IMR-90 (cell line): ENCODE measurements at places on chromosomes 2 and 18.
A peak's percentile ranks its signal among the peaks of the same experiment; 100 is the strongest.

DNA sequence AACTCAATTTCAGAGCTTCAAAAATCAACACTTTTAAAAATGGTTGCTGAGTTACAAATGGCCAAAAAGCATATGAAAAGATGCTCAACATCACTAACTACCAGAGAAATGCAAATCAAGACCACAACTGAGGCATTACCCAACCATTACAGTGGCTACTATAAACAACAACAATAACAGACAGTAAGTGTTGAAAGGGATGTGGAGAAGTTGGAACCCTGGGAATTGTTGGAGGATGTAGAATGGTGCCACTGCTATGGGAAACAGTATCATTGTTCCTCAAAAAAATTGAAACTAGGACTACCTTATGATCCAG is 173.3 kb upstream of the SPRED2 start:
- no peak for DNase-seq

- DNase-seq, result no peak
These were observed 363.8 kb downstream of the NCKAP5 start for GRCh38 chr2:133204421-133204820.

DNA sequence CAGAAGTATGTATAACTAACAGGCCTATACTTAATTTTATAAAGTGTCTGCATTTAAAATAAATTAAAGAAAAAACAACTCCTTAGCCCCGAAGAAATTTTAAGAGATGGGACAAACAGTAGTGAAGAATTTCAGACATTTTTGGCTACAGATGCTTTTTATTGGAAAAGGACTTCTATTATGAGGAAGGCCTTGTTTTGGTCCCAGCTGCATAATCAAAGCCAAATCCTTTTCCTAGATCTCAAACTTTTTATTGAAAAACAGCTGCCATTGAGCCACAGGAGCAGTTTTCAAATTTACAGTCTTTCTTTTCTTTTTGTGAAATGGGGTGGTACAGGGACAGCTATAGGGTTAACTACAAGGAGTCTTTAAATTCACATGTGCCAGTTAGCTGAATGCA is 51.3 kb upstream of the SETBP1 start:
- DNase-seq, result no peak

DNA sequence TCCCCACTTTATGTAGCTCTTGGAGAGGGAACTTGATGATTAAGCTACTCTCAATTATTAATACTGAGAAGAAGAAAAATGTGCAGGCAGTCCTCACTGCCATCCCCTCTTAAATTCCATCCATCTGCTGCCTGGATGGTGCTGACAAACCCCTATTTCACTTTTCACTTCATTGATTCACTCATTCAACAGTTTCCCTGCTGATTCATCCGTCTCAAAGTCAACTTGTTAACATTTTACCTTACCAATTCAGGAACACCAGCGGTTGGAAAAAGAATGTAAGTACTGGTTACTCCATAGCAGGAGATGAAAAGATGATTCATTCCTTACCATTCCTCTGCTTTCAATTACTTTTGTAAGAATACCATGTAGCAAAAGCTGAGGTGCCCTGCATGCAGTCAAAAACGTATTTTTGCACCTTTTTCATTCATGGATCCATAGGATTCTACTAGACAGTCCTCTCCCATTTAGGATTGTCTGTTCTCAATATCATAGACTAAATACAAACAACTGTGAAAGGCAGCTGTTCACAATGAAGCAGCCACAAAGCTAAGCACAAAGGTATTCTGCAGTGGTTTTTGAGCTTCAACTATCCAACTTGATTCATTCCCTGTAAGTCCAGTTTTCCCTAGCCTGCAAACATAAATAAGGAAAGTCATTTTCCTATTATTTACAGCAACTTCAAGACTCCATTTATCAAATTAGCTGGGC is 262.0 kb downstream of the MREG start:
- DNase-seq, result peak; percentile 93

GRCh38 chr18:49364821-49365220 is 95.6 kb downstream of the DYM start:
- no peak for DNase-seq

- no peak for DNase-seq
These were observed 310.5 kb downstream of the PTPRM start for GRCh38 chr18:7877609-7878008.

DNA sequence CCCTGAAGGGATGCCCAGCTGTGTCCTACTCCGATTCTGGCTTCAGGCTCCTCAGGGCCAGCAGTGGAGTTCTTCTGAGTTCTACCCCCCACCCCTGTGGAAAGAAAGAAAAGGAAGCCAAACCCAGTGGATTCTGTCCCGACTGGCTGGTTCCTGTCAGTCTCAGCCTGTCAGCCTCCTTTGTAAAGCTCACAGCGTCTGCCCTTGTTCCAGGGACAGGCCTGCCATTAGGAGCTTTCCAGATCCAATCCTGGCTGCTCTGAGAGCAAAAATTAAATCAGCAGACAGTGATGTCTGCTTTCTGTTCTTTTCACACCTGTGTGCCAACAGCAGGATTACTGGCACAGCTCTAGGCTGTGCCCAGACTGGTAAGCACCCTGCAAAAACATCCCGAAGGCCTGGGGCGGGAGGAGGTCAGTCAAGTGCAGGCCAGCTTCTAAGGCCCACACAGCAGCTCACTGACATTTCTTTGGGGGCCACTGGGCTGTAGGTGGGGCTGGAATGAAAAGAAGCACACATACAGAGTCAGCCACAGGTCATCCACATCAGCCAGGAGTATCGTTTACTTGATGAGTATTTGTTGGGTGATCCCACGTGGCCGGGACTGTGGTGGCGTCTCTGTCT is 69.1 kb downstream of the EHD3 start:
- no peak for DNase-seq

DNA sequence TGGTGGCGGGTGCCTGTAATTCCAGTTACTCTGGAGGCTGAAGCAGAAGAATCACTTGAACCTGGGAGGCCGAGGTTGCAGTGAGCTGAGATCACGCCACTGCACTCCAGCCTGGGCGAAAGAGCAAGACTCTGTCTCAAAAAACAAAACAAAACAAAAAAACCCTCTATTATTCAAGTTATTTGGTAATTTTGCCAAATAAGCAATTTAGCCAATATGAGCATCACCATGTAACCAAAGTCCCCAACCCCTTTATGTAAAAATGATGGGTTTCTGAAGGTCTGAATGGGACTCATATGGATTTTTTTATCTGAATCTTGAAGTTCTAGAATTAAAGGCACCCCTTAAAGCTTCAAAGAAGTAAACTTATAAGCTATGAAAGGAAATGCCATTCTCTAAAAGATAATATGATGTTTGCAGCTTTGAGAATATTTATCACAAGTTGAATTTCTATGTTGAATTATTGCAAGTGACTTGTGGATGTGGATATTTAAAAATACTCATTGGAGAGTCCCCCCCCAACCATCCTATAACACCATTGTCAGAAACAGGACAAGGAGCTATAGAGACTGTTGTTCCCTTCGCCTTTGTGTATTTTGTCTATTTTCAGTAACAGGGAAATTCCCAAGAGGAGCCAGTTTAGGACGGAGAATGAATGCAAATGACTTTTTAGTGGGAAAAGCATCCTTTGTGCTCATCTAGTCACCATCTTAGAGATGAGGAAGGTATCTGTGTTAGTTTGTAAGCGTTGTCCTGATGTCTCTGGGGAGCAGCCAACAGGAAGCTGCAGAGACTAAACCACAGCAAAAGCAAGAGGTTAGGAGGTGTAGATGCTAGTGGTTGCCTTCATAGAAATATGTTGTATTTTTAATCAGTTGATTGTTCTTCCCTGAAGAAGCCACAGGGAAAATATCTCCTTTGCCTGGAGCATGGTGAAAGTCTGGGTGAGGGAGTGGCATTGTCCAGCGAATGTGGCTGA is 68.3 kb downstream of the TET3 start:
- DNase-seq, result no peak

DNA sequence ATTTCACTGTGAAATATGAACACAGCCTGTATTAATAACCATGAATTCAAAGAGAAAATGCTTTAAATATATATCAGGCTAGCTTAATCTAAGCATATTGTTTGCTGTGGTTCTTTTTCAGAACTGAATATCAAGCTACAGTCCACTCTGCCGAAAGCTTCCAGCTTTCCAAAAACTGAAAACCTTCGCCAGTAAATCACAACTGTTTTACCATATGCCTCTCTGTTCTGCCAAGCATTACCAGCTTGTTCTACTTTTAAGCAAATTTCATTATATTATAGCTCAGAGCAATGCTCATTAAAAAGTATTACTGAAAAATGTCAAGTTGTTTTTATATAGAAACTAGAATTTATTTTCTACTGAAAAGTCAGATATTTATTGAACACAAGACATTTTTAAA is 277.4 kb downstream of the NRXN1 start:
- DNase-seq, result no peak

GRCh38 chr2:185787227-185788145 is 48.9 kb downstream of the FSIP2 start:
- DNase-seq, result no peak

DNA sequence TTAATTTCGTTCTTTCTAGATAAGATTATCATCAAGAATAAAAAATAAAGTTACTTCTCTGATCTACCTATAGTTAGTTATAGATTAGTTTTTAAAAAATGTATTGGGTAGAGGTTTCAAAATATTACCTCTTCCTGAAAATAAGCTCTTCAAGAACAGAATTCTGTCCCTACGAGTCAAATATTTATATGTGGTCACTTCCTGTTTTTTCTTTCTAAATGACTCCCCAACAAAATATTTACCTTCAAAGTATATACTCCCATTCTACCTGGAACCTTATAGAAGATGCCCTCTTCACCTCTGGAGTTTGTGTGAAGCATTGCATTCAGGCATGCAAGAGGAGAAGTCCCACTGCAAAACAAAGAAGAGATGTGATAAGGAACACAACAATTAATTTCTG is 72.3 kb downstream of the ASXL2 start:
- DNase-seq, result no peak

GRCh38 chr2:44927985-44928482 is 13.5 kb upstream of the SIX3 start:
- DNase-seq, result no peak

DNA sequence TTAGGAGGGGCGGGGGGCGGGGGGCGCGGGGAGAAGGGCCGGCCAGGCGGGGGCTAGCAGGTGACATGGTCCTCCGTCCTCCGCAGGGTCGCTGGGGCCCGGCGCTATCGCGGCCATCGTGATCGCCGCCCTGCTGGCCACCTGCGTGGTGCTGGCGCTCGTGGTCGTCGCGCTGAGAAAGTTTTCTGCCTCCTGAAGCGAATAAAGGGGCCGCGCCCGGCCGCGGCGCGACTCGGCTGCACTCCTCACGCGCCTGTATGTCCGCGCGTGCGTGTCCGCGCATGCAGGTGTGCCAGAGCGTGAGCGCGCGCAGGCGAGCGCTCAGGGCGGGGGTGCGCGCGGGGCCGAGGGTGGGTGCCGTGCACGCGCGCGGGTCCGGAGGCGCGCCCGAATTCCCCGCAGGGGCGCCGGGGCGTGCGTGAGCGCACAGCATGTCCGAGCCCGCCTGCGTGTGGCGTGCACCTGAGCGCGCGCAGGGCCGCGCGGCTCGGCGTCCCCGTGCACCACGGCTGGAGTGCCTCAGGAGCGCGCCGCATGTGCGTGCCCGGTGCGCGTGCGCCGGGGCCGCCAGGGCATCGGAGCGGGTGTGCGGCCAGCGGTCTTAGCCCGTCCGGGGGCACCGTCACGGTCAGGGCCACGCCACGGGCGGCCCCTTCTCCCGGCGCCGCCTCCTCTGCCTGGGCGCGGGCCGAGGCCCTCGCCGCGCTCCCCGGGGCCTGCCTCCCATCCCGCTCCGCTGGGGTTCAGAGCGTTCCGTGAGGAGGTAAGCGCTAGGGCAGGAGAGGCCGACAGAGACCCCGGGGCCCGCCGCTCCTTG is 6.3 kb downstream of the SNORC start:
- no peak for DNase-seq

DNA sequence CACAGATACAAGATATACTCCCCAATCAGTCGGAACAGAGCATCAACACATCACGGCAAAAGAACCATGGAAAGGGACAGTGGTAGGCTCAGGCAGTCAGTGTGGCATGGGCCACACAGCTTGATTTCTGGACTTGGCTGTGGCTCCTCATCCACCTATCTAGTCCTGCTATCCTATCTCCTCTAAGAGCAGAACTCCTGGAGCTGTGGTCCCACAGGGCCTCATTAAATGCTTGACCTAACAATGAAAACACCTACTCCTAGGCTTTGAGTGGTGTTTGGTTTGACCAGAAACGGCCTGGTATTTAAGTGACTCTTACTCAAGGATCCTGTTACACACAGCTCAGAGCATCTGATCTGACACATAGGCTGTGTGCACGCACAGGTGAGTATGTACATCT is 33.6 kb upstream of the SMAD2 start:
- DNase-seq, result no peak

- DNase-seq, result no peak
These were observed 109.6 kb downstream of the TAF4B start for GRCh38 chr18:26335571-26336487.

DNA sequence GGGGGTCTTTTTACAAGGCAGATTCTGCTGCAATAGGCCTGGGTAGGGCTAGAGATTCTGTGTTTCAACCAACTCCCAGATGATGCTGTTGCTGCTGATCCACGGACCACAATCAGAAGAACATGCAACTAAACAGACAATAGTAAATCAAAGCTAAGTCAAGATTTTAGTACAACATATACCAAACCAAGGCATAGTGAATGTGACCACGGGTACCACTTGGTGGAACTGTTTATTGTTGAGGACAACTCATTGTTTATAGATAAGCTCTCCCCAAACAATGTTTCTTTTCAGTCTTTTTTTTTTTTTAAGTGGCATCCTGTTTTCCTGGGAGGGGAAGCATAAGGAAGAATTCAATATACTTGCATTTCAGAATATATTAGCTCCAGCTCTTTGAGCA is 36.0 kb upstream of the DARS1 start:
- no peak for DNase-seq

DNA sequence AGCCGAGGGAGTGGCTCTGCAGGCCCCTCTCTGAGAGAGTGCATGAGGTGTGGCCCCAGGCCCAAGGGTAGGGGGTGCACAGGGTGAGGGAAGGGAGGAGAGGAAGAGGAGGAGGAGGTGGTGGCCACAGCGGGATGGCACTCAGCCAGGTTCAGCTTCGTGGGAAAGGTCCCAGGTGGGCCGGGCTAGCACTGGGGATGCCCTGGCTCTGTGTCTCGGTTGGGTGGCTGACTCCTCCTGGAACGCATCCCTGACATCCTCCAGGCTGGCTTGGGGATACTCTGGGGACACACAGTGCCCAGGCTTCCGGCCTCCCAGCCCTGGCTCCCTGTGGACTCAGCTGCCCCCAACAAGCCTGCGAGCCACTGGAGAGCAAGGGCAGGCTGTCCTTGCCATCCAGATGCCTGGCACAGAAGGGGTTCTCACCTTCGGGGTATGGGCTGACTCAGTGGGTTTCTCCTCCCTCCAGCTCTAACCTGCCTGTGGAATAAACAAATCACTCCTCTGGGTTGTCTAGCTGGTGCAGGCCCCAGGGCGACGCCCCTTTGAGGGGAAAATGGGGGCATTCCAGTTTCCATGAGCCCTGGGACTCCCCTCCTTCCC is 582 bp upstream of the ZAP70 start:
- no peak for DNase-seq

GRCh38 chr2:124877141-124877577 is 852.1 kb downstream of the CNTNAP5 start:
- DNase-seq, result peak; percentile 81

- DNase-seq, result no peak
These were observed 731.4 kb upstream of the HS6ST1 start for GRCh38 chr2:129050101-129050500.
